ENCODE measurements at places on chromosomes 11 and 22. TPM values are rescaled to one million over a fixed set of nuclear protein-coding genes. Genes with fewer than 3 reads are reported as not detected.

DNA sequence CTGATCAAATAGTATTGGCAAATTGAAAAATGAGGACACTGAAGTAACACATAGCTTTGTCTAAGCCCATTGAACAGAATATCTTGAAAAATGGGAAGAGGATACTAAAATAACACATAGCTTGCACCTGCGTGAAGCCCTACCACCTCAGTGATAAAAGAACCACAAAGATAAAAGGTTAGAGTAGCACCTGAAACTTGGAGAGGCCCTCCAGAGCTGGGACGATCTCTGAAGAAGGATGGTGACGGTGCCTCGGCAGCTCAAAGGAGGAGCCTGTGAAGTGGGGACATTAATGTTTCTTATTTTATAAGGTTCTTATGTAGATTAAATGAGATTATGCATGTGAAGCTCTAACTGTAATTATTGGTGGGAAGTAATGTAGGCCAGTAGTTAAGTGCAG, 23.1 kb upstream of the ARHGAP42 start:
- DNase-seq = no peak

DNA sequence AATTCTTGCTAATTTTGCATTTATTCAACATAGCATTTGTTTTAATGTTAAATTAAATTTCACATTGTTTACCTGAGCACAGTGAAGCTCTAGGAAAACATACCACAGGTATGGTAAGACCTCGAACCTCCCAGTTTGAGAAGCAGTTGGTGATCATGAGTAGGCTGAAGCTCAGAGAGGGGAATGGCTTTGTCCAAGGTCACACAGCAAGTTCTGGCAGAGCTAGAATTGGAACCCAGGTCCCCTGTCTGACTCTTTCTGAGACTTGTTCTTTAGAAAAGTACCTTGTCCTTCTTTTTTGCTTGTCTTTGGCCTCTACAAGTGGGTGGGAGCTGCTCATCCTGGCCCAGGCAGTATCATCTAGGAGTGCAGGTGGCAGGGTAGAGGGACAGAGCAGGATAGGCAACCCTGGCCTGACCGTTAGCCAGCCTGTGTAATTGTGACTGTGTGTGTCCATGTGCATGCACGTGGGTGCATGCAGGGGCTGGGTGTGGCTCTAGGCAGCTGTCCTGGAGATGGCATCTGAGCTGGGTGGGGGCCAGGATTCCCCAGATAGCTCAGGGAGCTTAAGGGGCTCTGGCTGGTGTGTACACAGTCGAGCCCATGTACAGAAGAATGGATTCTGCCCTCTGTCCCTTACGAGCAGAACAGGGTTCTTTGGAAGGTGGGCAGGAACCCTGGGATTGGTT, 21.6 kb downstream of the PHLDB1 start:
- no peak for DNase-seq

DNA sequence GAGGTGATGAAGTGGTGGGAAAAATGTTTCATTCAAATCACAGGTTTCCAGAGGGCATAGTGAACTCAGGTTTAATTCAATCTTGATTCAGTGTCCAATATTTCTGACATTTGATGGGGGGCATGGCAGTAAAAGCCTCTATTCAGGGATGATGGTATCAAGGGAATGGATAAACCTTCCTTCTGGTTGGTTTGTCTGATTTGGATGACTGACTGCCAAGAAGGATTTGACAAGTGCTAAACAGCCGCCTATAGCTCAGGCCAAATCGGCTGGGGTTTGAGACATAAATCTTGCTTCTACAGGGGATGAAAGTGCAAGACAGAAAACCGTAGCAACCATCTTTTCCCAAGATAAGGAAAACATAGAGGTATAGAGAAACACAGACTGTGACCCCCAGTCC, 121.8 kb upstream of the C11orf87 start:
- no peak for DNase-seq

GRCh38 chr22:46390652-46391301, 55.3 kb downstream of the TRMU start:
- no peak for DNase-seq

DNA sequence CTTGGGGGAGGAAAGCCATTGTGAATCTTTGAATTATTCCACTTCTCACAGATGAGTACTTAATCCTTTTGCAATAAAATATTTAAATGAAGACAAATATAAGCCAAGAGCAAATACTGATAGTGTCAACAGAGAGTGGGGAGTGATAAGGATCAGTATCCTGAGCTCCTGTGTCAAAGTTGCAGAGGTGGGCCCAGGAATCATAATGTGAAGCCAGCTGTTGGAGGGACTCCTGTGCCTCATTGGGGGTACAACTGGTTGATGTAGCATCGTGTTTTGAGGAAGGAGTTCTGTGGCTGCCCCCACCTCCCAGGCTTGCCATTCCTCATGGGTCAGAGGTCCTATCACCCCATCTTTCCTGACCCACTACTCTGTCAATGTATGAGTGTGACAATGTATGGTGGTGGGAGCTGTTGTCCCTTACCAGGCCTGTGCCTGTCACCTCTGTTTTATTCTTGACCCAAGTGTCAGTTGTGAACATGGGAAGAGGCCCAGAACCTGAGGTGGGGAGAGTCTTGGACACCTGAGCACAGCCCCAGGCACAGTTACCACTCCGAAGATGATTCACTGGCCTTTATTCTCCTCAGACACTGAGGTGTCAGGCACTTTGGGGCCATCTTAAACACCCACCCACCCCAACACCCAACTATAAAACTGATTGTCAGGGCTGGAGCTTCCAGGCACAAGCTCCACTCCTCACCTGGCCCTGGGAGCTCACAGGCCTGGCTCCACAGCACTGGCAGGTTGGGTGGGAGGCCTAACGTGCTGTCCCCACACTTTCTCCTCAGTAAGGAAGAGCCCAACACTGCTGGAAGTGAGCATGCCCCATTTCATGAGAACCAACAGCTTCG, 38.4 kb downstream of the KCNQ1OT1 start:
- DNase-seq = no peak

- DNase-seq = no peak
Observed at GRCh38 chr11:104625246-104625645, 273.0 kb downstream of the CASP12 start.

- DNase-seq = no peak
Observed at GRCh38 chr11:115221461-115222069, 282.6 kb downstream of the CADM1 start.

GRCh38 chr11:61110255-61111049, 8.2 kb downstream of the CD5 start:
- DNase-seq = no peak

- DNase-seq = peak; percentile 62
Observed at GRCh38 chr11:57567515-57568329, at the start of gene UBE2L6. TSS of gene UBE2L6 (minus strand) at chr11:57567672. CDS start at chr11:57567611, 61 bp downstream.

DNA sequence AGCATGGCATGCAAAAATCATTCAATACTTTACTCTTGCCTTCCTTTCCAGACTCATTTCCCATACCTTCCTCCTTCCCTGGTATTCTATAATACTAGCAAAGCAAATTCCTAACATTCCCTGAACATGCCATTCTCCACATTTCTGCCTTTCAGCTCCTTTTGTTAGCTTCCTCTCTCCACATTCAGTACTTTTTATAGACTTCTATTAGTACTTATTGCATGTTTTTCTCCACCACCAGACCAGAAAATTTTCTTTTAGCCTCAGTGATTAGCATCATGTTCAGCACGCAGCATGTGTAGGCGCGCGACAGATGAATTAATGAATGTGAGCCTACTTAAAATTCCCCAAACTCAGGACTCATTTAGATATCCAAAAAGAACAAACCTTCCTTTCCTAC, 935.3 kb downstream of the DLG2 start:
- DNase-seq = no peak

DNA sequence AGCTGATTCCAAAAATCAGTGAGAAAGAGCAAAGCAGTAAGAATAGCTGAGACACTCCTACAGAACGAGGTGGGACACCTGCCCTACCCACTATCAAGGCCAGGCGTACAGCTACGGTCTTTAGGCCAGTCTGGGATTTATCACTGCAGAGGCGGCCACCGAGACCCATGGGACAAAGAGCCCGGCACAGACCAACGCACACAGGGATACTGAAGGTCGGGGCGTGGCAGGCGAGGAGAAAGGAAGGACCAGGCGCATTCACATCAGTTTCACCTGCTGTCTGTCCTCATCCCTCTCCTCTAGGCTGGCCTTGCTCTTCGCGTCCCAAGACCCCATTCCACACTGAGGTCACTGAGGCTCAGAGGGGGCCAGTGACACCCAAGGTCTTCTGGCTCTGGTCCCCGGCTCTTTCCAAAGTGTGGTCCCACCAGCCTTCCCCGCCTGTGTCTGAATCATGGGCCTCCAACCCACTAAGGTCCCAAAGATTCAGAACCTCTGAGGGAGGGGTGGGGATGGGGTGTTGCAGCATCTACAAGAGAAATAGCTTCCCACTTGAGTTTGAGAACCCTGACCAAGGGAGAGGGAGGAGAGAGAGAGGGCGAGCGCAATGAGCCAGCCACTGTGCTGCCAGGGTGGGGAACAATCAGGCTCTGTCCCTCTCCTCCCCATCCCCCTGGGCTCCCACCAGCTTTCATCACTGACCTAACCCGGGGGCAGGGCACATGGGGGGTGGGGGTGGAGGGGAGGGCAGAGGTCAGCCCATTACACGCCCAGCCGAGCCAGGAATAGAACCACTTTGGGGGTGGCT, 7.2 kb upstream of the PICK1 start:
- DNase-seq = no peak

DNA sequence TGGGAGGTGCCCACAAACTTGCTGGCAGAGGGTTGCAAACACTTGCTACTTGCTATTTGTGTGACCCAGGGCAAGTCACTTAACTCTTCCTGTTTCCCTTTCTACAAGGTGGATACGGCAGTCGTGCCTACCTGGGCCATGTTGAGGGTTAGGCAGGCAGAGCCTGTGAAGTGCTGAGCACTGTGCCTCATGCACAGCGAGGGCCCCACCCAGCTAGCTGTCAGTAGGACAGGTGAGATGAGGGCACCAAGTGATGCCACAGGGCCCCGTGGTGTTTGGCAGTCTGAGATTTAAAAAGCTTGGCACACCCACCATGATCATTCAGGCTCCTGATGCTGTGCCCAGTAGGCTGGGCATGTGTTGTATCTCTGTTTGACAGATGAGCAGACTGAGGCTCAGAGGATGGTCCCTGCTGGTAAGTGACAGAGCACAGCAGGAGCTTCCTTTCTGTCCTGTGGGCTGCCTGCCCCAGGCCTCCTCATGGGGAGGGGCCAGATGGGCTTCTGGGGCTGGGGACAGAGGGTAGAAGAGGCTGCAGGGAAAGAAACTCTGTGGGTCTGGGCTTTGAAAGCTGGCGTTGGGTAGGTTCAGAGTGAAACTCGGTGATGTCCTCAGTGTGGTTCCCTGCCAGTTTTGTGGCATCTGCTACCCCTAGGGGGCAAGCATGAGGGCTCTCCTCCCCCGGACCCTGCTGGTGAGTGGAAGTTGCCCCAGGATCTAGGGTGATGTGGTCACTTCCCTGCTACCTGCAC, 59.3 kb downstream of the TSPAN18 start:
- DNase-seq = no peak

- DNase-seq = no peak
Observed at GRCh38 chr11:110027627-110028371, 65.4 kb upstream of the ZC3H12C start.

DNA sequence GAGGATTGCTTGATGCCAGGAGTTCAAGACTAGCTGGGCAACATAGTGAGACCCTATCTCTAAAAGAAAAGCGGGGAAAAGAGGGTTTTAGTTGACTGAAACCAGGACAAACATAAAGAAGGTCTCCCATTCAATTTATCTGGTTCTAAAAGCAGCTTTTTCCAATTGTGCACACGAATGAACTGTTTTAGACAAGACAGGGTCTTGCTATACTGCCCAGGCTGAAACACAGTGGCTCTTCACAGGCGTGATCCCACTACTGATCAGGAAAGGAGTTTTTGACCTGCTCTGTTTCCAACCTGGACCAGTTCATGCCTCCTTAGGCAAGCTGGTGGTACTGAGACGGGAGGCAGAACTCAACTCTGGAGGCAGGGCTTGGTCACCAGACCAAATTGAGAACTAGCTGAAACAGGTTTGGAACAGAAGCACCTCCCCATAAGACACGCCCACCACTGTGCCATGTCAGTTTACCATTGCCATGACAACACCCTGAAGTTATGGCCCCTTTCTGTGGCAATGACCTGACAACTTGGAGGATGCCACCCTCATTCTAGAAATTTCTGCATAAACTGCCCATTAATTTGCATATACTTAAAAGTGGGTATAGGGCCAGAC, 2.8 kb upstream of the NUCB2 start:
- DNase-seq = no peak

GRCh38 chr11:69430566-69430965, 50.9 kb upstream of the LINC01488 start:
- peak; percentile 55 for DNase-seq

- no peak for DNase-seq
Observed at GRCh38 chr11:102295045-102295444, 22.2 kb upstream of the BIRC3 start.

DNA sequence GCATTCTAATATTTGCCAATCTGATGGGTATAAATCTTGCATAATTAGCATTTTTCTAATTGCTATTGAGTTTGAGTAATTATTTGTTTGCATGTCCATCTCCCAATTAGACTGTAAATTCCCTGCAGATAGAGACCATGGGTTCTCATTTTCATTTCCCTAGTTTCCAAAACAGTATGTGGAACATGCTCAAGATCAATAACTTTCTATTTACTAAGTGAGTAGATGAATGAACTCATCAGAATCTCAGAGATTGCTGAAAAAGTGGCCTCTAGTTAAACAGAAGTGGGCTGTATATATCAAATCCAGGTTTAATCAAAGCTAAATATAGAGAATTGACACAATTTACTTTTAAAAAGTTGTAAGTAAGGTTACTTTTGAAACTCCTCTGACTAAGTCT, 138.0 kb upstream of the PGR start:
- DNase-seq = no peak

- DNase-seq = no peak
Observed at GRCh38 chr11:34475656-34476055, 36.9 kb downstream of the CAT start.

- no peak for DNase-seq
Observed at GRCh38 chr11:3215346-3216026, 3.1 kb downstream of the MRGPRG start.

GRCh38 chr11:46520971-46521745, 72.7 kb downstream of the AMBRA1 start:
- peak; percentile 19 for DNase-seq

MMP12 gene
- total RNA-seq = not detected

ISX gene
- not detected for total RNA-seq

MFRP gene
- not detected for total RNA-seq

MAPK8IP1 gene
- 18.8 TPM for total RNA-seq

OR6A2 gene
- total RNA-seq = 0.48 TPM

NPTXR gene
- total RNA-seq = 23.8 TPM

PRDM11 gene
- total RNA-seq = 10.7 TPM

NXPE4 gene
- not detected for total RNA-seq

APOL5 gene
- not detected for total RNA-seq

MSANTD4 gene
- 13.6 TPM for total RNA-seq

KRTAP5-7 gene
- not detected for total RNA-seq

OR52E8 gene
- total RNA-seq = not detected

FTH1 gene
- total RNA-seq = 8,986 TPM

THY1 gene
- total RNA-seq = not detected

ZBED4 gene
- 18.2 TPM for total RNA-seq
